KG1 (cell line): ENCODE measurements at places on chromosomes 13 and 19.

DNA sequence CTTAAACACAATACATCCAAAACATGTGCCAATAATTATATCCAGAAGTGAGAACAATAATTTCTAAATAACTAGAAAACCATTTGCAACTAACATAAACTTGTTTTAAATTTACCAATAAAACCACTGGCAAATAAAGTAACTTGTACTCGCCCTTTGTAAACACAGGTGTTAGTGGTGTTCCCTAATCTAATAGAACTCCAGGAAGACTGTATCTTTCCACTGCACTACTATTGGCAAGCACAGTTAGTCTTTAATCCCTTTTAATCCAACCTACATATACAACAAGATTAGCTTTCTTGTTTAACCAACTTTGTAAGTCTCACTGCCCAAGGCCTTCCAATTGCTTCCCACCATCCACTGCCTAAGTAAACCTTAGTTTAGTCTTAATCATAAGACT is 79.5 kb downstream of the PCDH9 start:
- DNase-seq: no peak

- DNase-seq: peak; percentile 74
Measured at GRCh38 chr13:24709186-24709913, 29.1 kb downstream of the ATP12A start.

- DNase-seq: no peak
Measured at GRCh38 chr13:39982745-39983144, 327.3 kb downstream of the COG6 start.

DNA sequence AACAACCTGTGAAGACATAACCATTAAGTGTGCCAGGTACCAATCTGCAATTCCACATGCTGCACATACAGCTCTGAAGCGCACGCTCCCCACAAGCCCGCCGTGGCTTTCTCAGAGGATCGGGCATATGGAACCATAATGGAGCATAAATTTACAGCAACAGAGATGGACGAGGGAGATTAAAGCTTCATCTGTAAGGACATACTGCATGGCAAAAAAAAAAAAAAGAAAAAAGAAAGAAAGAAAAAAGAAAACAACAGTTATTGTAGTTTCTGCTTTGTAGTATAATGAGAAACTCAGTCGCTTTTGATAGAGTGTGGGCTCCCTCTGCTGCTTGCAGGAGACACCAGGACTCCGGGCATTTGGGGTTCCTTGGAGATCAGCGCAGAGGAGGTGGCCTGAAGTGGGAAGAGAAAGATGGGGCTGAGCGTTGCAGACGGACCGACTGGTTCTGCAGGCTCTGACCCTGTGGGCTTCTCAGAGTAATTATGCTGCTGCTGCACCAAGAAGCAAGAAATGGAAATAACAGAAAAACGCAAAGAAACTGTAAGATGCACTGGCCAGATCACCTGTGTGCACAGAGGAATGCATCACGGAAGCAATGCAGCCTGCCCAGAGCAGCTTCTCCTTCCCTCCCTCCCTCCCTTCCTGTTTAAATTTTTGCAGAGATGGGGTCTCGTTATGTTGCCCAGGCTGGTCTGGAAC is 10.8 kb upstream of the PDCD5 start:
- DNase-seq: no peak

DNA sequence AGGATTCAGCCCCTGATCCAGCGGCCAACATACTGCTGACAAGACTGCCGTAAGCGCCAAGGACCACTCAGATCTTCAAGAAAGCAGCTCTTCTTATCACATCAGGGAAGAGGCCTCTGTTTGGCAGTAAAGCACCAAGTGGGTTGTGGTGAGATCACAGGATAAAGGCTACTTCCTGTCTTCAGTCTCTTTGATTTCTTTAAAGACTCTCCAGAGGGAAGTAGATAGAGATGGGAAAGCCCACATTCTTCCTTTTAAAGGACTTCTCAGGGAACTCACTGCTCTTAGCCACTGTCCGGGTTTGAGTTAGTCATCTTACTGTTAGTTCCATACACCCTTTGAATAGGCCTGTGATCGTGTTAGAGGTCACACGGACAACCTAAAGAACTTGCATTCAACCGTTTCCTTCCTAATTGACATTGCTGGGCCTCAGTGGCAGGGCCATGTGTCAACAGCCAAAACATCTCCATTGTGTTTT is 47.2 kb upstream of the POMP start:
- DNase-seq: peak; percentile 12

DNA sequence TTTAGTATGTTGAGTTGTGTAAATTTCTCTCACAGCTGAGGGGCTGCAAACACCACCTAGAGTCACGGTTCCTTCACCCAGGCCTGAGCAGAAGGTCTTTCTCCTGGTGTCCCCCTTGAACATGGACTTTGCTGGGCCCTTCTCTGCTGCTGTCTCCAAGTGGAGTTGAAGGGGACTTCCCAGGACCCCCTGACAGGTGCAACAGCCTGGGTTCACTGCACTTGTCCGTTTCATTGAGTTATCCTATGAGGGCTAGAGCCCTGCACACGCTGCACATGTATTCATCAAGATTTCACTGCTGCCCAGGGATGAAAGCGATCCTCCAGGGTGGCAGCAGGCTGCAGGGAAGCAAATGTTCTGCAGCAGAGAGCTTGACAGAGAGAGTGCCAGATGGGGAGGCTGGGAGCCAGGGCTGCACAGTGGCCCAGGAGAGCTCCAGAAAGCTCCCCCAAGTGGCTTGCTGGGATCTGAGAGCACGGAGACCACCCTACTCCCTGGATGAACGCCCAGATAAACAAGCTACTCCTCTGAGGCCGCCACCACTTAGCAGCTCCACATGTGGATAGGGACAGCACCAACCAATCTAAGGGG is 10.3 kb downstream of the TMEM272 start:
- no peak for DNase-seq

GRCh38 chr13:40384976-40385857 is 281.2 kb downstream of the FOXO1 start:
- no peak for DNase-seq

- peak; percentile 42 for DNase-seq
Measured at GRCh38 chr13:114148521-114148855, 16.1 kb upstream of the RASA3 start.
